Activated effector memory CD4-positive, alpha-beta T cell treated with anti-CD3 and anti-CD28 coated beads, Interleukin-2, amount 50 U/mL, for 16 hours (primary cell): ENCODE measurements at places on chromosomes 13 and 19.
A peak's percentile ranks its signal among the peaks of the same experiment; 100 is the strongest.

- no peak for DNase-seq
Observed at GRCh38 chr19:28887920-28888618, 324.9 kb downstream of the UQCRFS1 start.

- DNase-seq = peak; percentile 99
Observed at GRCh38 chr19:55605207-55605636, 225 bp upstream of the ZNF865 start.

- DNase-seq = no peak
Observed at GRCh38 chr13:80529734-80530133, 188.8 kb upstream of the SPRY2 start.

- no peak for DNase-seq
Observed at GRCh38 chr19:42406111-42406510, 16.0 kb upstream of the CNFN start.

- DNase-seq = no peak
Observed at GRCh38 chr13:83796364-83796763, 85.9 kb downstream of the SLITRK1 start.

GRCh38 chr19:45137179-45137761, 23.5 kb downstream of the NKPD1 start:
- DNase-seq = no peak

- no peak for DNase-seq
Observed at GRCh38 chr13:40615619-40616018, 50.8 kb downstream of the FOXO1 start.

GRCh38 chr19:47315125-47315821, 5.6 kb downstream of the C5AR1 start:
- DNase-seq = no peak

GRCh38 chr19:7140137-7140536, 70.6 kb downstream of the ZNF557 start:
- no peak for DNase-seq

GRCh38 chr13:74977498-74977897, 504.5 kb downstream of the TBC1D4 start:
- no peak for DNase-seq

GRCh38 chr19:34260771-34261173, 6.4 kb downstream of the GARRE1 start:
- no peak for DNase-seq

DNA sequence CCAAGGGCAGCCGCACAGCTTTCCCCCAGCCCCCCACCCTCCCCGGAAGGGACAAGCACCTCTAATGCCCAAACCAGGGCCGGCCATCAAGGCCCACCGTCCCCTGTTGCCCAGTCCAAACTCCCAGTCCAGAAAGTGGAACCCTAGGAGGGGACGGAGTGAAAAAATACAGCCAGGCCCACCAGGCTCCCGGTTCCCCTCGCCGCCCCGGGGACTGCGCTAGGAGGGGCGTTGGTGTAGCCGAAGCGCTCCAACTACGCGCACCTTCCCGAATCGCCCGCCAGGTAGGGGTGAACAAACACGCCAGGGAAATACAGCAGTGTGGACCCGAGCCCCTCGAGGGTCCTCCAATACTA, 1.3 kb downstream of the KLF16 start:
- no peak for DNase-seq

DNA sequence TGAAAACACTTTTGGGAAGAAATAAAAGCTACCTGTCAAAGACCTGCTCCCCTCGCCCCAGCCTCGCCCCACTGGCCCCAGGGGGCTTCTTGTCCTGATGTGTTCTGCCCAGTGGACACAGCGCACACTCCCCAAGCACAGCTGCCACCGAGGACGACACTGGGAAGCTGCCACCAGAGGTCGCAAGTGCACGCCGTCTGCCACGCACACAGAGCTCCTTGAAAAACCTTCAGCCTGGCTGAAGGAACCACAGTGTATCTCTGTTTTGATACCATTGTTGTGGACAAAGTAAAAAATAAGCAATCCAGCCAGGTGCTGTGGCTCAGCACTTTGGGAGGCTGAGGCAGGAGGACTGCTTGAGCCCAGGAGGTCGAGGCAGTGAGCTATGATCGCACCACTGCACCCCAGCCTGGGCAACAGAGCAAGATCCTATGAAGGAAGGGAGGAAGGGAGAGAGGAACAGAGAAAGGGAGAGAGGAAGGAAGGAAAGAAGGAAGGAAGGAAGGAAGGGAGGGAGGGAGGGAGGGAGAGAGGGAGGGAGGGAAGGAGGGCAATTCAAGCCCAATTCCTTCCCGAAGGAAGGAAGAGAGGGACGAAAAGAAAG, 57.3 kb downstream of the CEBPG start:
- DNase-seq = peak; percentile 86

DNA sequence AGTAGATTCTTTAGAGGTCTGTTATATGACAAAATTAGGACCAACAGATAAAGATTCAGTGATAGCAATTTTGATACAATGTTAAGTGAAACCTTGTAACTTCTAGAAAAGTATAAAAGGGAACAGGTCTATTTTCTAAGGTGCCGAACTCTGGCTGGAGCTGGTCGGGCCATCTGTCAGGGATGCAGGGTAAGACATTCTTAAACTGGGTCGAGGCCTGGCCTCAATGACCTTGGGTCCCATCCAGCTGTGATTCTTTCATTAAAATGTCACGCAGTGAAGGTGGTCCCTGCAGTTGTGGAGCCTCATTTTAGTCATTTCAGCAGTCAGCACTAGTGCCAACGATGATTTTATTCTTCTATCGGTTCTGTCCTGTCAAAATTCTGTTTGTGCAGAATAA, 271.9 kb upstream of the SPRY2 start:
- no peak for DNase-seq

GRCh38 chr19:16222806-16223205, 25.1 kb downstream of the AP1M1 start:
- no peak for DNase-seq

DNA sequence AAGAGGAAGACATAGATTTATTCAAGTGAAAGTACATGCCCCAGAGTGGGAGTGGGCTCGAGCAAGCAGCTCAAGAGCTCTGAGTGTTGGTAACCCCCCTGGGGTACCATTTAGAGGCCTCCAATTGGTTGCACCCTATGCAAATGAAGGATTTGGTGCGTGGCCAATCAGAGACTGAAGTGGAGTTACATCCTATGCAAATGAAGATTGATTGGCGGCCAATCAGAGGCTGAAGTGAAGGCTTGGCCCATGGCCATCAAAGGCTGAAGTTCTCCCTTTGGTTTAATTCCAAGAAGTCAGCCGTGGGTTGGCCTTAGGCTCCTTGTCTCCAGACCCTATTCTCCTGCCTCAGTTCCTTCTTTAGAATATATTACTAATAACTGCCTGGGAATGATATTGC, 12.9 kb upstream of the IGFL1 start:
- DNase-seq = no peak

- DNase-seq = no peak
Observed at GRCh38 chr13:59343993-59344822, 819.5 kb downstream of the DIAPH3 start.

DNA sequence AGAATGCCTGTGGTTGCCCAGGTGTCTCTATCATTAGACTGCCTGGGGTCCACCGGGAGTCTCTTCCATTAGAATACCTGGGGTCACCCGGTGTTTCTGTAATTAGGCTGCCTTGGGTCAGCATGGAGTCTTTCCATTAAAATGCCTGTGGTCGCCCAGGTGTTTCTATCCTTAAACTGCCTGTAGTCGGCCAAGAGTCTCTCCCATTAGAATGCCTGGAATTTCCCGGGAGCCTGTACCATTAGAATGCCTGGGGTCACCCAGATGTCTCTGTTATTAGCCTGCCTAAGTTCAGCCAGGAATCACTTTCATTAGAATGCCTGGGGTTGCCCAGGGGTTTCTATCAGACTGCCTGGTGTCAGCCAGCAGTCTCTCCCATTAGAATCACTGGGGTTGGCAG, 1492.8 kb downstream of the UQCRFS1 start:
- no peak for DNase-seq

DNA sequence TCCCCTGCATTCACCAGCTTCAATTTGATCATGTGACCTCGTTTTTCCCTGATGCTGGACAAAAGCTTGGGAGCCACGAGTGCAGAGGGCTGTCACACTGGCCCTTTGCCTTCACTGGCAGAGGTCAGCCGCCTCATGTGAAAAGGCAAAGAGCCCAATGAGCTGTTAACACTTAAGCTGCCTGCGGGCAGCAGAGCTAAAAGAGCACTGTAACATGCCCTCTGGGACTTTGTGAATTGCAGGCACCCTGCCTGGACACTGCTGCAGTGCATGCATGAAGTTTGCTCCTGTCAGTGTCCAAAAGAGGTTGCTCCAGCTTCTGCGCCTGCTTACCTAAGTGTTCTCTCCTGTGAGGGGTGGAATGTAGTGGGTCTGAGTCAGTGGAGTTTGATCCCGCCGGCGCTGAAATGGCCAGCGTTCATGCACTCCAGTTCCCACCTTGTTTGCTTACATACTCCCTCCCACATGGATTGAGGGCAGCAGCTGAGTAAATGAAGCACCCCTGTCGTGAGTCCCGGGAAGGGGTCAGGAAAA, 193.7 kb downstream of the RFC3 start:
- no peak for DNase-seq

- peak; percentile 58 for DNase-seq
Observed at GRCh38 chr19:33488826-33489225, 32.8 kb downstream of the PEPD start.

- DNase-seq = no peak
Observed at GRCh38 chr19:42594617-42595489, at the start of gene CEACAM8. CEACAM8 (minus strand) TSS chr19:42594924; CDS start chr19:42594828, 96 bp downstream.

DNA sequence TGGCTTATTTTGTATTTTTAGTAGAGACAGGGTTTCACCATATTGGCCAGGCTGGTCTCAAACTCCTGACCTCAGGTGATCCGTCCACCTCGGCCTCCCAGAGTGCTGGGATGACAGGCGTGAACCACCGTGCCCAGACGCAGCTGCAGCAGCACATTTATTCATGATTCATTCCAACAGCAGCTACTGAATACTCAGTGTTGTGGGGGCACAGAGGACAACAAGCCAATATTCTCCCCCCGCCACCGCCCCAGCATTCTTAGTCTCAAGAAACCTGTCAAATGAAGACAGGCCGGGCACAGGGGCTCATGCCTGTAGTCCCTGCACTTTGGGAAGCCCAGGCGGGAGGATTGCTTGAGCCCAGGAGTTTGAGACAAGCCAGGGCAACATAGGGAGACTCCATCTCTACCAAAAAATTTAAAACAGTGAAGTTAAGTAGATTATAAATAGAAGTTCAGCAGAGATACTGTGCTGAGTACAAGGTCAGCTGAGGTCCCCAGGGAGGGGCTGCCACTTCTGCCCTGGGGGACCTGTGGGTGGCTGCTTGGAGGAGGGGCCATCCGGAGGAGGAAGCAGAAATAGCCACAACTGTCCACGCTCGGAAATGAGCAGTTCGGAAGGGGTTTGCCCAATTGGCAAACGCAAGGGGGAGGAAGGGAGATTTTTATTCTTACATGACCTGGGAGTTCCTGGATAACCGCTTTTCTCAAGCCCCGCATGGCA, 4.3 kb downstream of the DOT1L start:
- no peak for DNase-seq

GRCh38 chr19:35689836-35690235, 14.5 kb upstream of the ZBTB32 start:
- no peak for DNase-seq

GRCh38 chr19:43457809-43458208, 7.6 kb downstream of the LYPD3 start:
- no peak for DNase-seq

GRCh38 chr13:25654322-25654721, 282.5 kb downstream of the ATP8A2 start:
- no peak for DNase-seq

GRCh38 chr19:15294561-15294990, 37.8 kb downstream of the BRD4 start:
- DNase-seq = no peak

DNA sequence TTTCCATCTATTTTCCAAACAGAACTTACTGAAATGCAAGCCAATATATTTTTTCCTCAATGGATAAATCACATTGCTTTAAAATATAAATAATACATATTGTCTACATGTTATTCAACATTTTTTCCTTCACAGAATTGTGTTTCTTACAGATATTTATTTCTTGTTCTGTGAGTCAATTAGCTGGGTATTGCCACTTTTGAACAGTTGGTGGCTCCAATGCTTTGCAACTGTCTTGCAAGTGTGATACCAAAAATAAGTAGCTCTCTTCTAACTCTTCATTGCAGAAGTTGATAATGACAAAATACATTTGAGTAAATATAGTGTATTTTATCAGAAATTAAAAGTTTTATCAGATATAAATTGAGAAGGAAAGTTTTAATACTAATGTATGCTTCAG, 17.1 kb upstream of the GPC5 start:
- DNase-seq = no peak

- DNase-seq = no peak
Observed at GRCh38 chr19:35661995-35662340, 4.3 kb upstream of the UPK1A start.

- no peak for DNase-seq
Observed at GRCh38 chr19:29266603-29267002, 53.7 kb upstream of the UQCRFS1 start.

GRCh38 chr13:50908371-50908770, 1.2 kb upstream of the RNASEH2B start:
- no peak for DNase-seq

GRCh38 chr13:93534181-93534700, 307.6 kb downstream of the GPC6 start:
- no peak for DNase-seq

DNA sequence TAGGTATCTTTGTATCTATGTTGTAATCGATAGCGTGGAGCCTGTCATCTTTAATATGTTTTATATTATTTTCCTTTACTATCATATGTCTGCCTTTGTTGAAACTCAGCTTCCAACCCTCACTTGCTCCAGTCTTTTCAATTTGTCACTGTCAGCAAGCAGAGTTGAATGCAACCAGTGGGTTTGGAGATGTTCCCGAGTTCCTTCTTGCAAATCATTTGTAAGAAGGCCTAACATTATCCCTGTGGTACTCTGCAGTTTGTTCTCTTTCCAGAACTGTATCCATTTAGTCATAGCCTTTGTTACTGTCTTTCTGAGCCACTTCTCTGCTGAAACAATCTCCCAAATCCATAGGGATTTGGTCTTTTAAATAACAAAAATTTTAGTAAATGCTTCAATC, 41.8 kb downstream of the RNASEH2B start:
- no peak for DNase-seq
